Islet precursor cell (in vitro differentiated cells): ENCODE measurements at places on chromosomes 3 and 15.

DNA sequence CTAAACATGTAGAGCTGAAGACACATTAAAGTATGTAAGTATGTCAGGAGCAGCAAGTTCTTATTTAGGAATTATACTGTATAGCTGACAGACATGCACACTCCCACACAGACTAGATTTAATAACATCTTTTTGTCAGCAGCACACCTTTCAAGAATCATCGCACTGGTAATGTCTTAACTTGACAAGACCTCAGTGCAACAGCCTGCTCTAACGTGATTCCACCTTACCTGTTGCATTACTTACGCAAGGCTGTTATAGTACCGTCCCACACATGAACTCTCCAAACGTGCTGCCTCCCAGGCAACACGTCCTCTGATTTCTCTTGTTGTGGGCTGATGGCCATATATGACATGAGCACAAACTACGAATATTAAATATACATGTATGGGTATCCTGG, 11.9 kb downstream of the CHRM5 start:
- no peak for DNase-seq

DNA sequence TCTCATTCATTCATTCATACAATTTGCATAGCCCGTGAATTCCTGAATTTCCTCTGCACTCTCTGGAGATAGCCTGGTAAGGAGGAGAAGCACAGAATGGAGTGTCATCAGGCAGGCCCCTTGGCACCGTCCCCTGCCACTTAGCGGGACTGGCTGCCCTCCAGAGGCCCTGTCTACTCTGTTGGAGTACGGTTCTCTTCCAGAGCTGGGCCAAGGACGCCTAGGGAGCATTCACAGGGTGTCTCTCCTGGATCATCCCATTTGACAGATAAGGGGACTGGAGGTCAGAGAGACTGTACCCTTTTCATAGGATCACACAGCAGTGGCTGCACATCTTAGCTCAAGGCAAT, 48.0 kb downstream of the PTH1R start:
- DNase-seq = no peak

- peak; percentile 95 for DNase-seq
Observed at GRCh38 chr15:78988361-78988911, 43.6 kb upstream of the CTSH start.

DNA sequence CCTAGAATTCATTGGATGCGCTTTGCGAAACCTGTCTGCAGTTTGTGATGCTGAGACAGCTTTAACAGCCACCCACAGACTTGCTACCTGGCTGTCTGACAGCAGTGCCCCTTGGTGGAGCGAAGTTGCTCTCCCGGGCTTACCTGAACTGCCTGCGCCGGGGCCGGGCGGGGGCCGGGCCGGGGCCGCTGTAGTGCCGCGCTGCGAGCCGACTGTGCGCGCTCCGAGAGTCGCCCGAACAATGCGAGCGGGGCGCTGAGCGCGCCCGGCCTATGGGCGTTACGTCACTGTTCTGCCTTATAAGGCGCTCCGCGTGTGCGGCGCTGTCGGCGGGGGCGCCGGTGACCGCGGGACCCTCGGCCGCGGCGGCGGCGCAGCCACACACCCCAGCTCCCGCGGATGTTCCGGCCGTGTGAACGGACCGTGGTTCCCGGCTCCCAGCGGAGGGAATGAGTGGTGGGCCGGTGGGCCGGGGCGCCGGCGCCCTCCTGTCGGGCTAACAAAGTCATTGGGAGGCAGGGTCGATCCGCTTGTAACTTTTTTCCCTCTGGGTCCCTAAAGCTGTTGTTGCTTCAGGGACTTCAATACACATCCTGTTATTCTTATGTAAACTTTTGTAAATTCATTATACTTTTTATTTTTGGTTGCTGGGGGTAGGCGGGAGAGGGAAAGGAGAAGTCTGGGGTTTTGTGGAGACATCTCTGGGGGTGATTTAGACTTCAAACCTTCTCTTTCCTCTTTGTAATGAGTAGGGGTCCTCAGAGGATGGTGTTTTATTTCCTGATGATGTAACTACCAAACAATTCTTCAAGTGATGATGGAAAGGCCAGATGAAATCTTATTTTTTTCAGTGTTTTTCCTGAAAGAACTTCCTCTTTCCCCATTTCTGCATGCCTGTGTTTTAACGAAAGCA, 58.5 kb downstream of the CMSS1 start:
- DNase-seq = peak; percentile 92

- no peak for DNase-seq
Observed at GRCh38 chr15:41899854-41900442, 6.1 kb upstream of the SPTBN5 start.

- DNase-seq = no peak
Observed at GRCh38 chr3:12553921-12554391, 2.9 kb upstream of the MKRN2 start.

- DNase-seq = no peak
Observed at GRCh38 chr3:69339760-69340159, 46.1 kb downstream of the FRMD4B start.

DNA sequence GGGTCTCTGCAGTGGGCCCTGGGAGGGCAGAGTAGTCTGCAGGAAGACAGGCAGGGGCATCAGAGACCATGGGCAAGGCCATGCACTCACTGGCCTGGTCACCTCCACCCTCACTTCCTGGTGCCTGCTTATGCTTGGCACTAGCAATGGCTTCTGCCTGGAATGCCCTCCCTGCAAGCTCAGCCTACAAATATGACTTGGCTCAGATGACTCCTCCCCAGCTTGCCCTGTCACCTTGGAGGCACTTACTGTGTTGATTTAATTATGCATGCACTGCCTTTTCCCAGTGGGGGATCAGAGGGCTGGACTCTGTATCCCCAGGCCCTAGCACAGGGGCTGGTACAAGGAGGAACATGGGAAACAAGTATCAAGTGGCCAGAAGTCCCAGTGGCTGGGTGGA, 7.8 kb downstream of the C3orf18 start:
- no peak for DNase-seq

DNA sequence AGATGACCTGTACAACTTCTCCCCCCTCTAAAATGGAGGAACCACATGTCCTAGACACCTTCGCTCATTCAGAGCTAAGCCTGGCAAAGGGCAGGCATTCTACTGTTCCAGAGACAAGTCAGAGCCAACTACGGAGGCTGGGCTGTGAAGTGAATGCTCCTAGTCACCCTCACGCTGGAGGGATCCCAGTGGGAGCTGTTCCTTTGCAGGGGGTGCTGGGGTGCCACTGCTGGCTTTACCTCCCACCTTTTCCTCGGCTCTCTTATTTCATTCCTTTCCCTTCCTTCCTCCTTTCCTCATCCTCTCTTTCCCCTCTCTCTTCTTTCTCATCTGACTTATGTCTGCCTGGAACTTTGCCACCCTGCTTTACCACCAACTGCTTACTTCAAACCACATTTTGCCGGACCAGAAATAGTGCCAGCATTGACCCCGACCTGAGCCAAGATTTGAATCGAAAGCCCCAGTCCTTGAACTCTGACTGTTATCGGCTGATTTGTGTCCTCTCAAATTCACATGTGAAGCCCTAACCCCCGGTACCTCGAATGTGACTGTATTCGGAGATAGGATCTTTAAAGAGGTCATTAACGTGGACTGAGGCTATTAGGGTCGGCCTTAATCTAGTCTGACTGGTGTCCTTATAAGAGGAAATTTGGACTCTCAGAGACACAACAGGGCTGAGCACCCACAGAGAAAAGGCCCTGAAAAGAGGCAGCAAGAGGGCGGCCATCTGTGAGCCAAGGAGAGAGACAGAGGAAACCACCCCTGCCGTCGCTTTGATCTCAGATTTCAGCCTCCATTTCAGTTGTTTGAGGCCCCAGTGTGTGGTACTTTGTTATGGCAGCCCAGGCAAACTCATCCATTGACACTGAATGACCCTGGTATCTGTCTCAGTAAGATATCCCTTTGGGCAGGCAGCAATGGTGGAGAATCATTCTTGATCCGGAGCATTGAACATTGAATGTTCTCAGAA, 31.3 kb upstream of the TBC1D21 start:
- DNase-seq = peak; percentile 46

DNA sequence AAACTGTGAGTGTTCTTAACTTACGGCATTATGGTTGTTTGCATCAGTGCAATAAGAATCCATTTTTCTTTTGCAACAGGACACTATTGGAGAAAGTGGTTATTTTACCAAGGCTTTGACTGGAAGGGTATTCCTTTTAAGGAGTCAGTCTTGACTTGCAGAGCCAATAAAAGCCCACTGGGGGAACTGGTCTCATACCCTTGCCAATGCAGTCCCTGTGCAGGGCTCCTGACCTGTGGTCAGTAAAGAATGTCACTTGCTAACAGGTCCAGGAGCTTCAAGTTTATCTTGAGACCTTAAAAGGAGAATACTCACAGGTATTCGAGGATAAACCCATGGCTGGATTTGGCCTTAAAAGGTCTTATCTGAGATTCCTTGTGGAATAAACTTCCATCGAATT, 227.8 kb upstream of the GBE1 start:
- peak; percentile 72 for DNase-seq

DNA sequence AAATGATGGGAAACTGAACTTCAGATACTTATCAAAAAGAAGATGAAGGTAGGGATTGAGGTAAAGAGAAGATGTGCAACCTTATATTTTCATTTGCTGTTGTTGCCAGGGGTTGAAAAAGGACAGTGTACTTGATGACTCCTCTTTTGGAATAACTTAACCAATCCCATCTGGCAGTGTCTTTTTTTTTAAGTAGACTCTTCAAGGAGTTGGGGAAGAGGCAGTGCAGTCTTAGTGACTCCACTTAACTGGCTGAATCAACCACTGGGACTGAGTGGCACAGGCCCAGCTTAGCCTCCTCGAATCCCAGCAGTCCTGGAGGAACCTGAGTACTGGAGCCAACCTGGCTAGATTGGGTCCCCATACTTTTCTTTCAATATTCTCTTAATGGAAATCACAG, 27.3 kb upstream of the FILIP1L start:
- no peak for DNase-seq
